ENCODE measurements at places on chromosomes 4 and X. TPM values are rescaled to one million over a fixed set of nuclear protein-coding genes. Genes with fewer than 3 reads are reported as not detected.

The CDKN2AIP gene
- 19.9 TPM for total RNA-seq

The CHRNA9 gene
- not detected for total RNA-seq

The DRD5 gene
- total RNA-seq = 0.74 TPM

The SRD5A3 gene
- total RNA-seq = 6.1 TPM

The F8A2 gene
- total RNA-seq = not detected
